ENCODE measurements at places on chromosomes 16 and 17.

- no peak for DNase-seq
These were observed 45.3 kb downstream of the MPRIP start for GRCh38 chr17:17087424-17088015.

- DNase-seq, result peak; percentile 3
These were observed 265.8 kb upstream of the TNRC6C start for GRCh38 chr17:77692571-77693161.

DNA sequence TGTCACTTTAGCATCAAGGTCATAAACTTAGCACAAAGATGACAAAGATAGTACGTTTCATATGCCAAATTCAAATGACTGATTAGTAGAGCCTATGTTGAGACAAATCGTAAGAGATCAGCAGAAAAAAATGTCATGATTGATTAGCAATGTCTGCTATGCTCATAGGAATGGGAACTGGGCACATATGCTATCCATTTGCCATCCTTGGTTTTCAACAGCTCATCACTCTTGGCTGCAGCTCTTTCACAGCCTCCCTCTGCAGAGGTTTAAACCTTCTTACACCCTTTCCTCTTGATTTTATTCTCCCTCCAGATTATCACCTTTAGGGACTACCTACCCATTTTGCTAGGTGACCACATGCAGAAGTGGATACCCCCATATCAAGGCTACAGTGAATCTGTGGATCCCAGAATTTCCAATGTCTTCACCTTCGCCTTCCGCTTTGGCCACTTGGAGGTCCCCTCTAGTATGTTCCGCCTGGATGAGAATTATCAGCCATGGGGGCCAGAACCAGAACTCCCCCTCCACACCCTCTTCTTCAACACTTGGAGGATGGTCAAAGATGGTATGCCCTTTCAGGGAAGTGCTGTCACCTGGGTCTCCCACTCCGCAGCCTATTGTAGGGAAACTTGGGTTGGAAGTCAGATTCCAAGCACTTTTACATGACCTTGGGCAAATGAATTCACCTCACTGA is 16.2 kb downstream of the MPO start:
- no peak for DNase-seq

DNA sequence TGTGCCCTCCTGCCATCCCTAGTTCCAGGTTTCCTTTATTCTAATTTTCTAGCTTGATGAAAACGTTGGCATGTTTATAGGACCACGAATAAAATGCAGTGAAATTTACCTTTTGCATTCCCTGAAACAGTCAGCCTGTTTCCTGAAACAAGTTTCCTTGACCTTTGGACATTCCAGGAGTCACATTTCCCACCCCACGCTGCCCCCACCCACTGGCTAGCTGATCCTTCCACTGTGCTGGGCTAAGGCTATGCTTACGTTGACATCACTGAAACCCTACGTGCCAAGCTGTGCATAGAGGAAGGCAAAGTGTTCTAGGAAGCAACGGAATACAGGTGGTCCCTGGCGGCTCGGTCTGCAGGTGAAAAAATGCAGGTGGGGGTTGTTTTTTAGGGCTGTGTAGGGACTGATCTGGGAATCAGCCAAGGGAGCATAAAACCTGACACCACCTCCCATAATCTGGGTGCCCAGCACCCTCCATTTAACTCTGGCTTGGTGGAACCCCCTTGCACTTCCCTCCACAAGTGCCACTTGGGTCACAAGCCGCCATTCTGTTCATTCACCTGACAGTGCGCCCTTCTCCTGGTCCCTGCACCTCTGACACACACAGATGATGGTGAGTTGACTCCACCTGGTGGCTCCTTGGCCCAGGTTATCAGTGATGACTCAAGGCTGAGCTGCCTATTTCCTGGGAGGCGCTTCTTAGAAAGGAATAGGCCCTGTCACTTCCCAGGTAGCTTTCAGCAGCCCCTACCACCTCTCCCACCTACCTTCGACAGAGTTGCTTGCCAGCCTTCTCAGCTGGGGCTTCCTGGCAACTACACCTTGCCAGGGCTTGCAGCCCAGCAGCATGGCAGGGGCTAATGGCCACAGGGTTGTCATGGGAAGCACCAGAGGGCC is 83.7 kb downstream of the N4BP1 start:
- no peak for DNase-seq

DNA sequence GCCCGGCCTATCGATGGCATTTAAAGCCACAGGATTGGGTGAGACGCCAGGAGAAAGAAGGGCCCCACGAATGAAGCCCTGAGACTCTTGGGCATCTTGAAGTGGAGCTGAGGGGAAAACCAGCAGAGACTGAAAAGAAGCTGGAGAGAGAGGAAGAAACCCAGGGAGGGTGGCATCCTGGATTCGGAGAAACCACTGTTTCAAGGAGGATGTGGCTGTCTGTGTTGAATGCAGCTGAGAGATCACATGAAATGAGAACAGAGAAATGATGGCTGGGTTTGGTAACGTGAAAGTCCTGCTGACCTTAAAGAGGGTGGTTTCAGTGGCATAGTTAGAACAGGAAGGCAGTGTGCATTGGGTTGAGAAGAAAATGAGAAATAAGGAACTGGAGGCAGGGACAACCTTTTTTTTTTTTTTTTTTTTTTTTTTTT is 3.8 kb downstream of the TNFSF12 start:
- DNase-seq, result peak; percentile 96

GRCh38 chr17:49738456-49739163 is 25.3 kb downstream of the FAM117A start:
- no peak for DNase-seq

DNA sequence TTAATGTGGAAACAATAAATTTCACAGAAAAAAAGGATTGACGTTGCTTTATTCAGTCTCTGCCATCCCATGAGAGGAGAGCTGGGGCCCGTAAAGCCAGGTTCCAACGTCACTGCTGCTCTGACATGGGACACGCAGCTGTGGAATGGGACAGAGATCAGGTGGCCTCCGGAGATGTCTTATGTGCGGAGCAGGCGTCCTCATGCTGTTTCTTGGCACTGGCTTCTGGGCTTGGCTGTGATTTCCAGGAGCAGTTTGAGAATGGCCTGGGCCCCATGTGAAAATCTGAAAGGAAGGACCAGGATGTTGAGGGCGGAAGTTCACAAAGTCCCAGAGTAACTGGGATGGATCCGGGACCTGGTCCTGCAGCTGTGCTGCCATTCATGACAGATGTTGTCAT is 32.4 kb downstream of the NDEL1 start:
- no peak for DNase-seq

GRCh38 chr17:11240041-11240840 is 772 bp upstream of the SHISA6 start:
- DNase-seq, result no peak

- no peak for DNase-seq
These were observed 14.1 kb upstream of the SLFN11 start for GRCh38 chr17:35387496-35387895.

DNA sequence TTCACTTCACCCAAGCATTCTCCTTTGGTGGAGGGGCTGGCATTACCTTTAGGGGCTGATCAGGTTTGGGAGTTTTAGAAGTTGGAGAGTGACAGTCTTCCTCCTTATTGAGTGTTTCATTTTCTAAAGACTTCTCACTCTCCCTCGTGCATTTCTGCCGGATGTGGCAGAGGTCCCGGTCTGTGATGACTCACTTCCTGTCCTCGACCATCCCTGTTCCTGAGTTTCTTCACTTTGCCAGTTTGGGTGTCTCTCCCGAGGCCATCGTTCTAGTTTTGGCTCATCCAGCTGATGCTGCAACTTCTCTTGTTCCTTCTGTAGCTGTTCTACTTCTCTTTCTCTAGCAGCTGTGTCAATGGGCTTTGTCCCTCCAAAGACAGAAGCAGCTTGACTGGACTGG is 104.3 kb downstream of the PHKB start:
- DNase-seq, result peak; percentile 95

- no peak for DNase-seq
These were observed 468.8 kb upstream of the KIF2B start for GRCh38 chr17:53353919-53354351.

DNA sequence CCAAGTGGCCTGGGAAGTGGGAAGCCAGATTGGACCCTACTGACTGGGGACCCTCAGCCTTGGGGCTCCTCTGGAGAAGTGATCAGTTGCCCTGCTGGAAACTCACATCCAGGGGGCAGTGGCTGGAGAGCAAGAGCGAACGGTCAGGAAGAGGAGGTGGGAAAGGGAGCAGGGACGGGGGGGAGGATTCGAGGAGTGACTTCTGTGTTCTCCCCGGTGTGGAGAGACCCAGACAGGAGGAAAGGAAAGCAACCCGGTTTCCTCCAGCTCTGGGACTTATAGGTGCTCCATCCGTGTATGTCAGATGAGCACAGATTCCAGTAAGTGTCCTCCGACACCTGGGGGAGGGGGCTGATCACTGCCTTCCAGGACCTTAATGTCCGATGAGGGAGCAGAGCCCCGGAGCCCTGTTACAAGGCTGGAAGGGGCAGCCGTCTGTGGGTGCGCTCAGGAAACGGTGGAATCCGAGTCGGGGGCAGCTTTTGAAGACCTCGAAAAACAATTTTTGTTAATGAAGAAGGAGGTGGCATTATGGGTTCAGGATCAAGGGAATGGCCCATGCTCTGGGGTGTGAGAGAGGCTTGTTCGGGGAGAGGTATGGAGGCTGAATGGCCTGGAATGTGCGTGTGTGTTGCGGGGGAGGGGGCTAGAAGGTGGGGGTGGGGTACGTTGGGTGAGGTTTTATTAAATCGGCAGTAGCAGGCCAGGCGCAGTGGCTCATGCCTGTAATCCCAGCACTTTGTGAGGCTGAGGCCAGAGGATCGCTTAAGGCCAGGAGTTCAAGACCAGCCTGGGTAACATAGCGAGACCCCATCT is 34.8 kb upstream of the NDRG4 start:
- DNase-seq, result no peak

DNA sequence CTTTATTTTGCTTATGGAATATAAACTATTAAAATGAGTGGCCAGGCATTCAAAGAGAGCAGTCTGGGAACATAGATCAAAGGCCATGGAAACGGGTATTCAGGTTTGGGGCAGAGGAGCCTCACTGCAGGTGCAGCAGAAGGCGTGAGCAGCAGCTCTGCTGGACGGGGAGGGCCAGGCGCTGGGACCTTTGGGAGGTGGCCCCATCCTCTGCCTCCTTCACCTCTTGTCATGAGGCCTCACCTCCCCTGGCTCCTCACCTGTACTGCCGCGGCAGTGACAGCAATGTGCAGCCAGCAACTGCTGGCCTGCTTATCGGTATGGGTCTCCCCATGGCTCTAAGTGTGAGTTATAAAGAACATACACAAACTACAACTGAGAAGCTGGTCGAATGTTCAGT is 109.4 kb downstream of the CDK5R1 start:
- DNase-seq, result no peak

DNA sequence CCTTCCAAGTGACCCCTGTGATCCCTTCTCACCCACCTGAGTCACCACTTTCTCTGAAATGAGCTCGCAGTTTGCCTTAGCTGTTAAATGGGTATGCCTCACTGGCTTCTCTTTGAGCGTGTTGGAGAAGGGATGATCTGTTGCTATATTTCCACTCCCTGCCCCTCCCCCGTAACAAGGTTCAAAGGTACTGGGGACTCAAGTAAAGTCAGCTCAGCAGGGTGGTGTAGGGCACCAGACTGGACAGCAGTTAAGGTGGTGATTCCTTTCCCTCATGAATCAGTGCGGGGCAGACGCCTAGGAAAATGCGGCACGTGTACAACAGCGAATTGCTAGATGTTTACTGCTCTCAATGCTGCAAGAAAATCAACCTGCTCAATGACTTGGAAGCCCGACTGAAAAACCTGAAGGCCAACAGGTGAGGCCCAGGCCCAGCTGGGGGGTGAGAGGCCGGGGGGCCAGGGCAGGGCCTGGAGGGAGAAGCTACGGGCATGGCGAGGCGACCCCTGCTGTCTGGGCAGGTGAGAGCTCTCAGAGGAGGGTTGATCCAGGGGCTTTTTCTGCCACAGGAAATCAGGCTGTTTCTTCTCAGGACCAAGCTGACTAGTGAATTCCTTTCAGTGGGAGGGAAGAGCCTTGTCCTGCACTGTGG is 130.3 kb downstream of the RAB11FIP4 start:
- DNase-seq, result no peak

- no peak for DNase-seq
These were observed 27.4 kb downstream of the SNX11 start for GRCh38 chr17:48134912-48135480.

- DNase-seq, result no peak
These were observed 19.8 kb downstream of the MAPT start for GRCh38 chr17:45914047-45914717.

DNA sequence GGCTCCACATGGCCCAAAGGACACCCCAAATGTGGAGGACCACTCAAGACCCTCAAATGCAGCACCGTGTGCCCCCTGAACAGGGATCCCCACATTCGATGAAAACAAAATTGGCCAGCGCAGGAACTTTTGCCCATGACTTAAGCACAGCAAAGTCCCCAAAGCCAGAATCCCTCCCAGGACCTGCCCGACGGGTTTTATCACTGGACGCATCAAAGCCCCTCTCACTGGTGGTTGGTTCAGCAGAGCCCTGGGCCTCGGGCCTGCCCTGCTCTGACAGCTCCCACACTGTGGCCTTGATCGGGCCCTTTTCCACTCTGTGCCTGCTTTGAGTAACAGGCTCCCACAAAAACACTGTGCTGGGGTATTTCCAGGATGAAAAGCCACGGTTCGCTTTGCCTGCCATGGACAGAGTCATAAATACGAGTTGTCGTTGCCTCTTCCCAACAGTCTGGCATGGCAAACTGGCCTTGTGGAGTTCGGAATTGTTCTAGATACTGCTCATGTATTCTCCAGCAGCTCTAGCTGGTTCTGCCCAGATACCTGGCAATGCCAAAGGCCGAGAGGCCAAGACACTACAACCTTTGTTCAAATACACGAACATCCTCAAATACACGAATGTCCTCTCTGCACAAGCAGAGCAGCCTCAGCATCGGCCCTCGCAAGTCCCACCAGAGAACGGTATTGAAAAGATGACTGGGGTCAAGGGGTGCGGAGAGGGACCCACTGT is 46.4 kb downstream of the TBC1D16 start:
- no peak for DNase-seq

GRCh38 chr17:62702746-62703260 is 75.3 kb downstream of the MRC2 start:
- no peak for DNase-seq

- no peak for DNase-seq
These were observed 23.7 kb upstream of the RCVRN start for GRCh38 chr17:9928601-9929333.

DNA sequence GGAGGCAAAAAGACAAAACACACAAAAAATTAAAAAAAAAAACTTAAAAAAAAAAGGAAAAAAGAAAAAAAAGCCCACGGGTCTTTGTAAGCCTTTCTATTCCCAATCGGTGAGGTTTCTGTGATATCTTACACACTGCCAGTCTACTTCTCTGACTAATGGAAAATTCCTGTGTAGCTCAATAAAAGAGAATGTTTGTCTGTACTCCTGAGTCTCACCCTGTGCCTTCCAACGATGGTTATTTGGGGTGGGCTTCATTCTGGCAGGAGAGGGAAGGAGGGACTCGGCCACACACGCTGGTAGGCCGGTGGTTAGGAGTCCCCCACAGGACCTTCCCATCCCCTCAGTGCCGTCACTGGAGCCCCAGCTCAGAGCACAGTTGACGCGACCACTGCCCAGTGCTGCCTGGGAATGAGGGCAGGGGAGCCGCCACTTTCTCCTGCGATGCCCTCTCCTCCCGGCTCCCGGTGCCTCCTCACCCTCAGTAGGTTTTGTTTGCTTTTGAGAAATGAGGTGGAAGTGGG is 68.0 kb downstream of the AMFR start:
- no peak for DNase-seq

Measured in inflammatory macrophage treated with lipopolysaccharide for 4 hours (primary cell).